GM23338 (cell line): ENCODE measurements at places on chromosomes 6 and 20. TPM values are rescaled to one million over a fixed set of nuclear protein-coding genes. Genes with fewer than 3 reads are reported as not detected.

- no peak for DNase-seq
Observed at GRCh38 chr20:4601630-4602296, 119.9 kb upstream of the PRND start.

LGSN gene
- 0.45 TPM in 1 of 2 replicates, not detected in the other for total RNA-seq

GRCh38 chr6:10402648-10403311 is 12.1 kb downstream of the TFAP2A start:
- DNase-seq: no peak

DNA sequence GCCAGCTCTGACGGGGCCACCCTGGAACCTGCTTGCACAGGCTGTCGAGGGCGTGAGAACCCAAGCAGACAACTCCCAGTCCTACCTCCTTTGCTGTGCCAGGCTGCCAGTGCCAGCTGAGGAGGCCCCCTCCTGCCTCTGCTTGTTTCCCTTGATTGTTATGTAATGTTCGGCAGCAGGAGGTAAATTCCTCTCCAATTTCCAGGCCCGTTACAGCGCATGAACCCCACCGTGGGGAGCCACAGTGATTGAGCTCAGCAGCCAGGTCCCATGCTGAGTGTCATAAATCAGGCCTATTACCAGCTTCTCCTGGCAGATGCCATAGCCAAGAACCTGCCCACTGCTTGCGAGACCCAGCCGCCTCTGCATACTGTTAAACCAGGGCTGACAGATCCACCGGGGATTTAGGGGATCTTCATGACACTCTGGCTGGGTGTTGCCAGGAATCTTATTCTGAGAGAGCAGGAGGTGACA is 320.5 kb downstream of the DHX35 start:
- DNase-seq: peak; percentile 86

ANKRD6 gene
- total RNA-seq: 9.2 and 20.4 TPM in 2 replicates

SCRT2 gene
- total RNA-seq: 0.31 and 0.35 TPM in 2 replicates

- peak; percentile 72 for DNase-seq
Observed at GRCh38 chr20:50450881-50451752, 59.1 kb upstream of the PTPN1 start.

C6orf141 gene
- 4.0 and 5.2 TPM in 2 replicates for total RNA-seq

- DNase-seq: no peak
Observed at GRCh38 chr20:63748070-63748933, 8.7 kb downstream of the SLC2A4RG start.

DNA sequence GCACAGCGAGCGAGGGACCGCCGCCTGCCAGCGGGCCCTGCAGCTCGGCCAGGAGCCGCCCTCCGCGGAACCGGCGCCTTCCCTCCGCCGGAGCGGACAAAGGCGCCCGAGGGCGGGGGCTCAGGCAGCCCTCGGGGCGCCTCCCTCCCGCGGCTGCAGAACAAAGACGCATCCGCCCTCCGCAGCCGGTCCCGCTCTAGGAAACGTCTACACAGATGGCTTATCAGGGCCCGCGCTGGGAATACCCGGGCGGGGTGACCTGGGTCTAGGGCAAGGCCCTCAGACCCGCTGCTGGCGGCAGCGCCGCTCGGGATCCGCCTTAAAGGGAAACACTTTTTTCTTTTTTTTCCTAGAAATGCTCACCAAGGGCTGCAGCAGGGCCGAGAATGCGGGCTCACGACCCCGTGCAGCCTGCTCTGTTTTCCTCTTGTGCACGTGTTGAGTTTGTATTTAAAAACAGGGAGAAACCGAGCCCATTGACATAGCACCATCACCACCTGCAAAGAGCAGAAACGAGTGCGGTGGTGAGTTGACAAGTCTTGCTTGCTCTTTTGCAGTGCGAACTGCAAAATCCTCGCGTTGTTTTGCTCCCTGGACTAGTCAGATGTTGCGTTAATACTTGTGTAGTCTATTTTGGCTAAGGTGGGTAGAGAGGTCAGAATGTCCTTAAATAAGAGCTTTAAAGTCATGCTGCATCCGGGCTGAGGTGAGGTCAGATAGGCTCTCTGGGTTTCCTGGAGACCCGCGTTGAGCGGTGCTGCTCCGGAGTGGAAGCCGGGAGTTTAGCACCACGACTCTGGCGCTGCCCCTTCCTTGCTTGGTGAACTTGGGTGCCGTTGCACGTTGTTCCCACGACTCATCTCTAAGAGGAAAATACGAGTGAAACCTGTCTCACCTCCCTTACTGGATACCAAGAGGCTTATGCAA is 1.1 kb upstream of the RPS6KA2 start:
- peak; percentile 78 for DNase-seq

BMP6 gene
- total RNA-seq: 2.8 and 3.1 TPM in 2 replicates

L3MBTL1 gene
- total RNA-seq: 17.4 and 33.6 TPM in 2 replicates

TNFRSF6B gene
- total RNA-seq: 0.28 and 3.8 TPM in 2 replicates

DNA sequence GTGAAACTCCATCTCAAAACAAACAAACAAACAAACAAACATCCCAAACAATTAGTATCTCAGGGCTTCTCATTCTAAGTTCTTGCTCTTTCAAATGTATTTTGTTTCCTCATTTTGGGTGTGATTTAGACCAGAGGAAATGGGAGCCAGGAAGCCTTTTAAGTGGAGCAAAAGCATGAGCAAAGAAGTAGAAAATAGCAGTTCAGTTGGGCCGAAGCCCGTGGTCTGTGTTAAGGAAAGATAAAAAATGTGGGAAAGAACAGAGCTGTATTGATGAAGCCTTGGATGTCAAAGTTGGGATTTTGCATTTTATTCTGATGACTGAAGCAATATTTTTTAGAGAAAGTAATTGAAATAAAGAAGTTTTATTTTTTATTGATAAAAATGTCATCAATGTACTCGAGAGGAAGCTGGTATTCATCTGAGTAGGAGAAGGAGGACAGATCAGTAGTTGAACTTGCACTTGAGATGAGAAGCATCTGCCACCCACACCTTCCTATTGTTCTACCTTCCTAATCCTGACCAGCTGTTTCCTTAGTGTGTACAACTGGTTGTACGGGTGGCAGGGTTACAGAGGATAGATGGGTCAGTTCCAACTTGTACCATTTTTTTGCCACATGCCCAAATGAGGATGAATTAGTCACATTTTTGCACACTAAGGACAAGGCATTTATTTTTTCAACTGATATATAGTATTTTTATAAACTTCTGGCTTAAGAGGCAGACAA is 56.1 kb downstream of the KIAA0408 start:
- no peak for DNase-seq

GTSF1L gene
- not detected in 2 replicates for total RNA-seq

GRCh38 chr6:47413752-47414422 is 63.7 kb upstream of the CD2AP start:
- DNase-seq: peak; percentile 77

DNA sequence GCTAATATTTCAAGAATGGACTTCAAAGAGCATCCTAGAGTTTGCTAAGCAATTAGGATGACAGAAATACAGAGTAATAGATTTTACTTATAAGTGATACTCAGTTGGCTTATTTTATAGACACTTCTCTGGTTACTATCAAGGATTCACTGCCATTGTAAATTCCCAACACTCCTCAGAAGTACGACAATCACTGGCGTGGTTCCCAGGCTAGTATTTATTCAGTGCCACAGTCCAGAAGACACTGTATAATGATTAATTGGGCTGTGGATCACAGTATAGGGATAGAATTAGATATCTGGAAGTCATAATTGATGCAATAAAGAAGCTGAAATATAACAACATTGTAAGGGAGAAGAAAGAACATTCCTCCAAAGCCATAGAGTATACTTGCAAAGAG is 15.7 kb downstream of the MANEA start:
- no peak for DNase-seq
